CD4-positive, alpha-beta T cell treated with Interleukin-17A for 4 hours (primary cell): ENCODE measurements at places on chromosomes 5 and 9.

- no peak for DNase-seq
Observed at GRCh38 chr9:134491196-134491835, 150.3 kb upstream of the COL5A1 start.

- DNase-seq: no peak
Observed at GRCh38 chr5:128572051-128572929, 34.2 kb upstream of the FBN2 start.

DNA sequence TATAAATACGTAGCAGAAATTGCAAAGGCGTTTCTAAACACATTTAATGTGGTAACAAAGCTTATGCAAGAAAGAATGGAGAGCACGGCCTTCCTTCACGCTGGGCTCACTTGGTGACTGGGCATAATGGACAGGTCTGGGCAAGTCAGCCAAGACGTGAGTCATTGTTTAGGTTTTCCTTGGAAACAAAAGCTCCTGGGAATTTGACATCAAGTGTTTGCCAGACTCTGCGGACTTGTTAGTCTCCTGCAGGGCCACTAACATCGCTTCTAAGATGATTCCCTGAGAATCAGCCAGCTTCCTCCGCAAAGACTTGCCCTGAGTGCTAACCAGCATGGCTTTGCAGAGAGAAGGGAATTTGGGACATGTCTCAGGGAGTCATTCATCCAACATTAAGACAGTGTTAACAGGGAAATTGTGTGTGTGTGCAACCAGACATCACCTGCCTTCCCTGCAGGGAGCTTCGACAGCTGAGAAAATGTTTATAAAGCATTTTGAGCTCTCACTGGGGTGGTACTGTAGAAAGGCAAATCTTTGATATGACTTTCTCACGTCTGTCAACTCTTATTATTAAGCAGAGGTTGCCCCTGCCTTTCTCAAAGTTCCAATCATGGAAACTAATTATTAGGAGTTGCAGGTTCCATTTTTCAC is 182.5 kb downstream of the NTRK2 start:
- no peak for DNase-seq

- DNase-seq: no peak
Observed at GRCh38 chr5:33938507-33938796, 2.3 kb downstream of the RXFP3 start.

DNA sequence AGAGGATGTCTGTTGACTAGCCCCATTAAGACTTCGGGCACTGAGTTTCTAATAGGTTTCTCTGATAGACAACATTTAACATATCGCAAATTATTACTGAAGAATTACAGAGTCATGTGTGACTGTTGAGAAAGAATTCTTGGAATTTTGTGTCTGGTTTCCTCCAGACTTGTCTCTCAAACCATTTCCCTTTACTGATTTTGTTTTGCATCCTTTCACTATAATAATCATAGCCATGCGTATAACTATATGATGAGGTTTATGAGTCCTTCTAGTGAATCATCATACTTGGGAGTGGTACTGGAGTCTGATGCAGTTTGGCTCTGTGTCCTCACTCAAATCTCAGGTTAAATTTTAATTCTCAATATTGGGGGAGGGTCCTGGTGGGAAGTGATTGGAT is 27.0 kb downstream of the ZNF169 start:
- no peak for DNase-seq

DNA sequence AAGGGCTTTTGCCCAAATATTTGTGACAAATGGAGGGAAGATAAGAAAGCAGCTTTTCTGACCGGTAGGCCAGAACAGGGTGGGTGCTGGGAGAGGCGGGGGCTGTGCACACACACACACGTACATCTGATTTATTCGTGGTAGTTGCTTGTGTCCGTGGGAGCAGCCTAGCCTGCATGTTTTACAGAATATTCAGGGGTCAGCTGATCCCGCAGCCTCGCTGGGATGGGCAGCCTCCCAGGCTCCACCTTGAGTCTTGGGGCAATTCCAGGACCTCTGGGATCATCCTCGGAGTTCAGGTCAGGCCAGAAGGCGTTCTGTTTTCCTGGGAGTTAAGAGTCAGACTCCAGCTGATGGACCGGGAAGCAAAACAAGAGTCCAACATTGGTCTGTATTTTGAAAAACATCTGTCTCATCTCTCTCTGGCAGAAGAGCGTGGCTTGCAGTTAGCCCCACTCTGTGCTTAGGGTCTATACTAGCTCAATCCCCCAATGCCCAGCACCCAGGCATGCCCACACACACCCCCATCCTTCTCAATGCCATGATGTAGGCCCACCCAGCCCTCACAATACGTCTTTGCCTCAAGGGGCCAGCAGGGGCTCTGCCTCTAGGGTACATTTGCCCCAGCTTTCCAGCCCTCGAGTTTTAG is 210.6 kb downstream of the GOLPH3 start:
- no peak for DNase-seq

DNA sequence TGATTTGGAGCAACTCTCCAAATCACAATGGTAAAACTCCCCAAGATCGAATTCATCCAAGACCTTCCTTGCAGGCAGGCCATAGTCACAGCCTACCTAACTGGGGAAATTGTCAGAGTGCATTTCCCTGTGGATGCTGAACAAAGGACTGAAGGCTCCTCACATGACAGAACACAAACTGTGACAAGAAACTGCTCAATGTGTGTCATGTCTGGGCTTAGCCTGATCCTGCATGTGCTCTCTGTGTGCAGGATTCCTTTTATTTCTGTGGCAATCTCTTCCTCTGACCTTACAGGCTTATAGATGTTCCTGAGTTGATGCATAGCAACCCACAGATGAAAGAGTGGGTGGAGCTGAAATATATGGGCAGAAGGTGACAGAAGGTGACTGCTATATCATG is 465.8 kb downstream of the ICE1 start:
- DNase-seq: no peak

GRCh38 chr5:173785400-173785799 is 102.7 kb upstream of the CPEB4 start:
- no peak for DNase-seq
